Activated CD4-positive, alpha-beta T cell treated with anti-CD3 and anti-CD28 coated beads, Interleukin-2, amount 50 U/mL, for 16 hours (primary cell): ENCODE measurements at places on chromosomes 5 and 9.

- no peak for DNase-seq
These were observed 342.5 kb upstream of the ACTBL2 start for GRCh38 chr5:57825031-57825686.

DNA sequence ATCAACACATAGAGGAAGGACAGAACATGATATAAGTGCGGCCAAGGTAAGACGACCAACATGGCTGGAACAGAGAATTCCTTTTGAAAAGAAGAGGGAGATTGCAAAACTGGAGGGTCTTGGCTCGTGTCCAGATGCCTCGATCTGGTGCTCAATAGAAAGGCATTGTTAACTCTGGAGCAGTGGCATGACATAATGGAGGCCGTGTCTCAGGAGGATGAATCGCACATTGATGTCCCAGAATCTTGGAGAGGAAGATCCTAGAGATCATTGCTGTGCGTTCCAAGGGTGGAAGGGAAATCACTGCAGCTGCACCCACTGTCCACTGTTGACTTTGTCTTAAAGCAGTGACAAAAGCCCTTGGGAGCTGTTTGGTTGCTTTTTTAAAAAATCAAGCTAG, 30.9 kb downstream of the GRAMD2B start:
- no peak for DNase-seq

DNA sequence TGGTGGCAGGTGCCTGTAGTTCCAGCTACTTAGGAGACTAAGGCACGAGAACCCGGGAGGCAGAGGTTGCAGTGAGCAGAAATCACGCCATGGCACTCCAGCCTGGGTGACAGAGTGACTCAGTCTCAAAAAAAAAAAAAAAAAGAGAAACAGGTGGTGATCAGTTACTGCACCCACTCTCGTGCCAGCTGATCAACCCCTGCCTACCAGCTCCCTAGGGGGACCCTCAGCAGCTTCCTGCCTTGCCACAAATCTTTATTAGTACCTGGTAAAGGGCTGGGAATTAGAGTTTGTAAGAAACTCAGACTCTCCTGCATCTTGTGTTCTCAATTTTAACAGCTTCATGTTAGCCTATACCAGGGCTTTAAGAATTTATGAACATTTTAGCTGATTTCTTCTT, 914.9 kb downstream of the EFNA5 start:
- no peak for DNase-seq

- DNase-seq = no peak
These were observed 39.2 kb downstream of the IRF1 start for GRCh38 chr5:132451387-132451786.
